ENCODE measurements at places on chromosomes 12 and 14. TPM values are rescaled to one million over a fixed set of nuclear protein-coding genes. Genes with fewer than 3 reads are reported as not detected.

GRCh38 chr12:88572781-88573549 is 7.3 kb downstream of the KITLG start:
- no peak for DNase-seq

- no peak for DNase-seq
These were observed 258.4 kb upstream of the SFSWAP start for GRCh38 chr12:131452444-131452860.

SYT1 gene
- total RNA-seq, result 1.2 TPM

DNA sequence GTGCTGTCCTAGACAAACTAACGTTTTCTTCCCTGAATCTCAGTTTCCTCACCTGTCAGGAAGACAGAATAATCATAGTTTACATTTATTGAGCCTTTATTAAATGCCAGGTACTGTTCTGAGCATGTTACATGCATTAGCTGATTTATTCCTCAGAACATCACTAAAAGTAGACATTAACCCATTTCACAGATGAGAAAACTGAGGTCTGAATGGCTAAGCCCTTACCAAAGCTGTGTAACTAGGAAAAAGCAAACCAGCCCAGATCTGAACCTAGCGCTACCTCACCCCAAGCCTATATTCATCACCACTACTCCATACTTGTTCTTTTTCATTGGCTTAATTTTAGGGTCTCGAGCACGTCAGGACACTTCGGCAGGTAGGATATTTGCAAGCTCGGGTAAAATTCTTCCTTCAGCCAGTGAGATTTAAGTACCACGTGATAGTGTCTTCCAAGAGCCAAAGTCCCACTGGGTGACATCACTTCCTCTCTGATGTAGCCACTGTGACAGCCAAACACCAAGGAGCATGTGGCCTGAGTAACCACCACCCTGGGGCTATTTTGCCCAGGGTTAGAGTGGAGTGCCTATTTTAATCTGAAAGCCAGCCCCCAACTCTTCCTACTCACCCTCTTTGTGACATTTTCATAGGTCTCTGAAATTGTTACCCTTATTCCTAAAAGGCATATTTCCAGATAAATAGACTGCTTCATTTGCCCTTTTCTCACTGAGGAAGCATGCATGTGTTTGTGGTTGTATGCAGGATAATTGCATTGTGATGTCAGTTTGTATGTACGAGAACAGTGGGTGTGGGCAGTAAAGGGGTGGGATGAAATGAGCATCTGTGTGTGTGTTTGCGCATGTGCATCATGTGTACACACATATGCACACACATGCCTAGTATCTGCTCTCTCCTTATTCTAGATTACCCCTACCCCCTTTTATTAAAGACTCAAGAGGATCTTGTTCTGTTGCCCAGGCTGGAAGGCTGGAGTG is 62.2 kb upstream of the WSCD2 start:
- no peak for DNase-seq

GRCh38 chr12:2696136-2696535 is 98.6 kb upstream of the FKBP4 start:
- DNase-seq, result no peak

GRCh38 chr14:30064454-30064853 is 136.8 kb upstream of the PRKD1 start:
- DNase-seq, result no peak

DNA sequence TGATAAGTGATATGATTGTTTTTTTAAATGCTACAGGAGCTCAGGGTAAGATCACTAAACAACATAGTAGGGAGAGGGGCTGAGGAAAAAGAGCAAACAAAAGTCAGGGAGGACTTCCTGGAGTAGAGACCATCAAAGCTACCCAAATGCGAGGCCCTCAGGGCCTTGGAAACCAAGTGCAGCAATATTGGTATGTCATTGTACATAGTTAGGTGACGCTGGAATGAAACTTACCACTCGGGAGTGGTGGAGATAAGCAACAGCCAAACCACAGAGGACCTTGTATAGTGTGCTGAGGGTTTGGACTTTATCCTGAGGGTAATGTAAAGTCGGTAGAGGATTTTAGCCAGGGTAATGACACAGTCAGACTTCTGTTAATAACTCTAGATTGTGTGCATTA is 13.8 kb downstream of the KITLG start:
- no peak for DNase-seq

TMTC3 gene
- total RNA-seq, result 11.6 TPM

DDN gene
- total RNA-seq, result 0.29 TPM

DNA sequence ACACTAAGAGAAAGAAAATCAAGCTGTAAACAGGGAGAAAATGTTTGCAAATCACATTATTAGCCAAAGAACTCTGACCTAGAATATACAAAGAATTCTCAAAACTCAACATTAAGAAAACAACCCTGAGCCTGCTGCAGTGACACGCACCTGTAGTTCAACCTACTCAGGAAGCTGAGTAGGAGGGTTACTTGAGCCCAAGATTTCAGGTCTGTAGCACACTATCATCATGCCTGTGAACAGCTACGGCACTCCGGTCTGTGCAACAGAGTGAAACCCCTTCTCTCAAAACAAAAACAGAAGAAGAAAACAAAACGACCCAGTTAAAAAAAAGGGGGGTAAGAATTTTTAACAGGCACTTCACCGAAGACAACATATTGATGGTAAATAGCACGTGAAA is 20.8 kb downstream of the SAV1 start:
- DNase-seq, result no peak

FLVCR2 gene
- total RNA-seq, result 0.75 TPM

BCL2L14 gene
- not detected for total RNA-seq

GRCh38 chr14:33589334-33589733 is 361.5 kb downstream of the EGLN3 start:
- DNase-seq, result peak; percentile 74

DNA sequence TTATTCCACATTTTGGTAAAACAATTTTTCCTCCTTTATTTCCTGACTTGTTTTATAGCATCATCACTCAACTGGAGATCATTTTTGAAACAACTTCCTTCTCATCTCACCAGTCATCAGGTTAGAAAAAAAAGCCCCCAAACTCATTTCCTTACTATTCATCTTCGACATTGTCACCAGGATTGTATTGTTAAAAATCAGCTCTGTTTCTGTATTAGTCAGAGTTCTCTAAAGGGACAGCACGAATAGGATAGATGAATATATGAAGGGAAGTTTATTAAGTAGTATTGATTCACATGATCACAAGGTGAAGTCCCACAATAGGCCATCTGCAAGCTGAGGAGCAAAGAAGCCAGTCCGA is 392.6 kb downstream of the FUT8 start:
- no peak for DNase-seq

- DNase-seq, result no peak
These were observed 77.9 kb upstream of the BCL11B start for GRCh38 chr14:99349721-99350495.

Measured in epithelial cell of proximal tubule (primary cell).